Urinary bladder (tissue), 4 donors: ENCODE measurements at places on chromosomes 12 and 14. TPM values are rescaled to one million over a fixed set of nuclear protein-coding genes. Genes with fewer than 3 reads are reported as not detected.

The FAR2 gene
- 18.6 TPM for total RNA-seq

The P2RX2 gene
- total RNA-seq: not detected

The KRT80 gene
- 1.7 TPM for total RNA-seq

The BEST3 gene
- 4.4 TPM for total RNA-seq

The BCL11B gene
- total RNA-seq: 1.3 TPM

The HSPB8 gene
- 47.8 TPM for total RNA-seq

The CKAP4 gene
- 93.3 TPM for total RNA-seq
